Liver (tissue), 10 donors: ENCODE measurements at places on chromosomes 6 and 20. TPM values are rescaled to one million over a fixed set of nuclear protein-coding genes. Genes with fewer than 3 reads are reported as not detected.

Gene TNXB
- total RNA-seq, result 6.8 TPM

Gene ANKEF1
- 1.6 TPM for total RNA-seq

Gene DDX43
- total RNA-seq, result 0.75 TPM

Gene PLCB4
- total RNA-seq, result 0.37 TPM

Gene BMP6
- 0.93 TPM for total RNA-seq

Gene SIRPD
- not detected for total RNA-seq

Gene TUBB2B
- 4.6 TPM for total RNA-seq

Gene RSPO3
- 1.4 TPM for total RNA-seq

Gene PCK1
- total RNA-seq, result 8.9 TPM

Gene LY86
- 7.8 TPM for total RNA-seq

Gene SLC22A3
- 40.9 TPM for total RNA-seq

Gene BPI
- 10.3 TPM for total RNA-seq

Gene CHRNA4
- total RNA-seq, result not detected

Gene TMEM170B
- 9.2 TPM for total RNA-seq

Gene PI16
- total RNA-seq, result 0.25 TPM

Gene PTPRT
- total RNA-seq, result 0.14 TPM

Gene CST4
- total RNA-seq, result not detected

Gene TREML2
- 0.42 TPM for total RNA-seq

Gene RAET1L
- not detected for total RNA-seq

Gene ARG1
- 800 TPM for total RNA-seq

Gene GSTA3
- not detected for total RNA-seq

Gene FANCE
- total RNA-seq, result 4.2 TPM

Gene SLC24A3
- total RNA-seq, result 1.8 TPM

Gene OLIG3
- total RNA-seq, result not detected

Gene VSX1
- not detected for total RNA-seq

Gene MYCT1
- 9.1 TPM for total RNA-seq

Gene HRH3
- not detected for total RNA-seq
